ENCODE measurements at places on chromosomes 3 and 15.

DNA sequence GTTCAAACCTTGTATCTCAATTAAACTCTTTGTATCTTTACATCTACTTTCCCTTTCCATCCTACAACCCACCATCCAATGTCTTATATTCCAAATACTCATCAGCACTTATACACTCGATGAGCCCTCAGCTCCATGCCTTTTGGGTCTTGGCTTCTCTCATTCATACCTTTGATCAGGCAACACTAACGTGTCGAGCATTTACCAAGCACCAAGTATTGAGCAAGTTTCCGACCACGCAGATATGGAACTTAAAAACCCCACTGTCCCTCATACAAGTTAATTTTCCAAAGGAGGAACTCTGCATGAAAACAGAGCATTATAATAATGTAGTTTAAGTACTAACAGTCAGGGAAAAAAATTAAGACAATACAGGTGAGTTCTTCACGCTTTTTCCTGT is 102.8 kb downstream of the IL1RAP start:
- no peak for DNase-seq

DNA sequence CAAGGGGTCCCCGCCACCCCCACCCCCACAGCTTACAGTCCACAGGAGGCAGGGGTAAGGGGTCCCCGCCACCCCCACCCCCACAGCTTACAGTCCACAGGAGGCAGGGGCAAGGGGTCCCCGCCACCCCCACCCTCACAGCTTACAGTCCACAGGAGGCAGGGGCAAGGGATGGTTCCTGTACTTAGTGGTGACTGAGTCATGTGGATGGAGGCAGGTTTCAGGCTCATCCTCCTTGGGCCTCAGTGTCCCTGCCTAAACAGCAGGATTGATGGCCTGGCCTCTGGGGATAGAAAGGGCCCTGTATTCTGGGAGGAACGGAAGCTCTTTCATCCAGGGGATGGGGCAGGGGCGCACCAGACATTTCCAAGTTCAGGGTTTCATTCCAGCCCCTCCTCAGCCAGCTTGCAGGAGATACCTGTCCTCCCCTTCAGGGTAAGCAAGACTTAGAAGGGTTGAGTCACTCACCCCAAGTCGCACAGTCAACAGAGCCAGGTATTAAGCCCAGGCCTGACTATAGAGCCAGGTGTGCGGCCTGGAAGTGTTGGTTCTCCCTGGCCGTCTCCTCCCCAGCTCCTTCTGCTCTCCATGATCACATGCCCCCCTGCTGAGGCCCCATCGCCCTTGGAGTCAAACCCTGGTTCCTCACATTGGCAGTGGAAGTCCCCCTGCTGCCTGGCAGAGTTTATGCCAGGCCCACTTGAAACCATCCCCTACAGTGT is 12.5 kb downstream of the CSK start:
- DNase-seq: no peak

DNA sequence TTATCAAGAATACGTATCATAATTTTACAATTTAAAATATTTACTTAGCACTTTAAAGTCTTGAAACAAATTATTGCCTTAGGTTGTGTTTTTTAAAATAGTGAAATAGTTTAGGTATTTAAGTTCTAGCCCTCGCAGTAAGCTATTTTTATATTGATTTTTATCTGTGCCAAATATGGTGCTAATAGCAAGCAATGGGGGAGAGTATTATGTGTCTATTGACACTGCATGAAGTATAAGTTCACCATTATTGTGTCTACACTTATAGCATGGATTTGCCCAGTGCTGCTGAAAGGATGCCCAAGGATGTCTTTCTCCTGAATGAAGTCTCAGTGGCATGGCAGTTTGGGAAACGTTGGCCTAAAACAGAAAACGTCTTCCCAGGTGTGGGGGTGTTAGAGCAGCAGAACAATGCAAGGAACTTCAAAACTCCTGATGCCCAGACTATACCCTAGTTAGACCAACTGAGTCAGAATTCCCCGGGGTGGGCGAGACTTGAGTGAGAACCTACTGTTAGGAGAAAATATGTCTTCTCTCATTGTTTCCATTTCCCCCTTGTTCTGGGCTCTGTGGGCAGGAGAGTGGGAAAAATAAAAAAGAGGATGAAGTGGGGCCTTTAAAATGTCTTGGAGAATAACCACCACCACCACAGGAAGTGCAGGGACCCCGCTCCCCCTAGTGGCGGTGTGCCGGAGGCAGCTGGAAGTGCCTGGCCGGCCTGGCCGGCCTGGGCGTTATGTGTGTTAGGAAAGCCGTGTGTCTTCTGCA is 104.2 kb upstream of the SLC7A14 start:
- peak; percentile 36 for DNase-seq

DNA sequence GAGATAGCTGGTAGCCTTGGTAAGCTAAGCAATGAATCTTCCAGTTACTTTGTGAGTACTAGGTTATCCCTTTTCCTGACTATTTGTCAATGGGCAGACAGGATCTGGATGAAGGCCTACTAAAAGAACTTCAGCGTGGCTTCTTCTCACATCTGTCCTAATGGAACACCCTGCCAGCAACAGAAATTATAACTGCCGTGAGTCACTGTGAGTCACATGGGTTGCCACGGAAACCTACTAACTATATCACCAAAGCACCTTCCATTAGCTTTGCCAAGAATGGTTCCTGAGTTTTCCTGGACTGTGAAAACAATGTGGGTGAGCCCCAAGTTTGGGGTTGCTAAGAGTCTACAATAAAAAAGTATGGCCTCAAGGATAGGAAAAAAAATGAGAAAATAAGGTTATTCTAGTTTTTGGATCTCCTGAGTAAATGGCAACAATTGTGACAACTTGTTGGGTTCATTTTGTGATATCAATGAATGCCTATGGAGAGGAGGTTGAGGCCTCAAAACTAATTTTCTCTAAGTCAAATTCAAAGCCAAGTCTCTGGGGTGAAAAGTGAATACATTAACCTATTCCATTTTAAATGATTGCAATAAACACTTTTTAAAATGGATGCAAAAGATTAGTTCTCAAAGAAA is 195.1 kb upstream of the ICE2 start:
- peak; percentile 62 for DNase-seq

- no peak for DNase-seq
Observed at GRCh38 chr3:72473156-72473555, 375.1 kb downstream of the SHQ1 start.

DNA sequence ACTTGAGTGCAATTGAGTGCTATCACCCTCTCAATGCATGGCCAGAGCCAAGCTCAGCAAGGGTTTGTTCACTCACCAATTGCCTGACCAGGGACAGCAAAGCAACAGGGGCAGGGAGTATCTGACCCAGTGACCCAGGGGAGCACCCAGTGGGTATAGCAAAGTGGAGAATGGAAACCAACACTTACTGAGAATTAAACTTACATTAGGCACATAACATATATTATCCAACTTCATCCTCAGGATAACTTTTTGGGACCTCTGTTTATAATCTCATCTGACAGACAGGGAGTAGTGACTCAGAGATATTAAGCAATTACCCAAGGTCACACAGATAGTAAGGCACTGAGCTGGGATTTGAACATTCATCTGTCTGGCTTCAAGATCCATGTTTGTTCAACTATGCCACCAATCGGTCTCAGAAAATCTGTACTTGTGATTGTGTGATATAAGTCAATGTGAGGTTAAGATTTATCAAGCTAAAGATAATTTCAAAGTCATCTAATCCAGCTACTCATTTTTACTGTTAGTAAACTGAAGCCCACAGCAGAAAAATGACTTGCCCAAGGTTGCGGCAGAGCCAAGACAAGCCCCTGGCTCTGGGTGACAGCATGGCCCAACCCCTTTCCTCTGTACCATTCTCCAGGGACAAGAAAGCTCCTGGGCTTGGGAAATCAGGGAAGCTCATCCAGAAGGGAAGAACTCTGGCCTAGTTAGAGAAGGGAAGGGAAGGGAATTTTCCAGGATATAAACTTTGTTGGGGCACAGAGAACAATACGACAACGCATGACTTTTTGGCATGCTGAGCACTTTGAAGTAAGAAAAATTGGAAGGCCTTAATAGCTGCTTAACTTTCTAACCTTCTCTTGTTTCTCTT is 138.0 kb upstream of the SMAD3 start:
- no peak for DNase-seq

DNA sequence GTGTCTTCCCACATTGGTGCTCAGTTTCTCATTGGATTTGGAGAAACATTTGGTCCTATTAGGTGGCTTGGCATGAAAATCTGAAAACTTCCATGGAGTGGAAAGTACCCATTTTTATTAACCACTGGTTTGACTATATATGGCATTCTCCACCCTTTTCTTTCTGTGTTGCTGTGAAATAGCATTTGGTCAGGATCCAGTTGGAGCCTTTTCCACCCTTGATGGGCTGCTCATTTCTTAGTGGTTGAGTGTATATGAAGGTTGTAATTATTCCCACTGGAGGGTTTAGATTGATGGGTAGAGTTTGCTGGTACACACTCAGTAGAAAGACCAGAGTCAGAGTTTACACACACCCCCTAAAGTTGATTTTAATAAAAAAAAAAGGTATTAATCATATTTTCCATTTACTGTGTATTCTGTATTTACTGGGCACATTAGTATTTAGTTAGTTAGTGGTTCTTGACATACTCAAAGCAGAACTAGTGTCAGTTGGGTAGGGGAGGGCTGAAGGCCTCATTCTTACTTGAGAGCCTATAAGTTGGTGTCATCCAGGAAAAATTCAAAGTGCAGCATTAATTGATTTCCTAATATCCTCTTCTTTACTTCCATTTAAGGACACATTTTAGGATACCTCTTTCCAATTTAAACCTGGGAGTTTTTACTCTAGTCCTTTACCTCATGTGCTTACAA is 69.5 kb downstream of the FLNB start:
- DNase-seq: no peak

DNA sequence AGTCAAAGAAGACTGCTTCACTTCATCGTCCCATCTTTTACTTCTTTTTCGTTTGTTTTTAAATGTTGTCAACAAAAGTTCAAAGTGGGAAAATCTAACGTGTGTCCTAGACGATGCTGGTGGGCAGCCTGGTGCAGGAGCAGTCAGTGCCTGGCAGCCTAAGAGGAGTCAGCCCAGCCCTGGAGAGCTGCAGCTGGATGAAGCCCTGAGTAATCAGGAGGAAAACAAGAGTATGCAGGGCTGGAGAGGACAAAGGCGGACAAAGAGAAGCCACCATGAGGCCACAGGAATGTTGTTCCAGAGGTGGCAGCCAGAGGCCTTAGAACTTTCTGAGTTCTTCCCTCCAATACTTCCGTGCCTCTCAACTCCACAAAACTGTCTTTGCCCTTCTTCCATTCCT is 5.7 kb downstream of the ADAMTS17 start:
- no peak for DNase-seq

DNA sequence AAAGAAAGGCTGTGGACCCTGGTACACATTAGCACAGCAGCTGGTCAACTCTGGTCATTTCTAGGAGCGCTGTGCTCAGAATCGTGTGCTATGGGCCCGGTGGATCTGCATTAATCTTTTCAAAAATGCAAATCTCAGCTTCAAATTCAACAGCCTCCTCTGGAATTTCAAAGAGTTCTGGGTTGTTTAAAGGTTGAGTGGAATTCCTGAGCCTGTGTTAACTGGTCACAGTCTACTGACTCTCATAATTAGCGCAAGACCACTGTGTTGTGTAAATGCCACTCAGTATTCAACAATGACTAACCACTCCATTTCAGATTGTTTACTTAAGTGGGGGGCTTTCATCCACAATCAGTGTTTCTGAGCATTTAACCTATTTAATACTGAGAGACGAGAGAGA is 2.7 kb upstream of the ARNT2 start:
- DNase-seq: no peak

DNA sequence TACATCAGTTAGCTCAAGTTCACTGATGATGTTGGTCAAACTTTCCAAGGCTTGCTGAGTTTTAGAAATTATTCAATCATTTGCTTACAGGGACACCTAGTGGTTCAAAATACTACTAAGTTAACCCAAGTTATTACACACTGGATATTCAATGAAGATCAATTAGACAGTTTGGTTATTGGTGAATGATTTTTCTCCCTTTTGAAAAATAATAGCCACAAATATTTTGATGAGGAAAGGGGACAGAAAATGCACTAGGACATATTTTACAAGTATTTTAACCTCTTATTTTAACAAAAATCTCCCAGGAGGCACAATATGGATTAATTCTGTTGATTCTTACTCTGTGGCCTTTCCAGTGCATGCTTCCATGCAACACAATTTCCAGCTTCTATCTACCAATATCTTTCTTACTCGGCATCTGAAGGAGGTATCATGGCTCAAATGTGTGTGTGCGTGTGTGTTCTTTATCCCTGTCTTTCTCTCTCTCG is 20.1 kb upstream of the GOLGA6L2 start:
- no peak for DNase-seq

- DNase-seq: no peak
Observed at GRCh38 chr15:93063262-93063671, 25.7 kb downstream of the RGMA start.

DNA sequence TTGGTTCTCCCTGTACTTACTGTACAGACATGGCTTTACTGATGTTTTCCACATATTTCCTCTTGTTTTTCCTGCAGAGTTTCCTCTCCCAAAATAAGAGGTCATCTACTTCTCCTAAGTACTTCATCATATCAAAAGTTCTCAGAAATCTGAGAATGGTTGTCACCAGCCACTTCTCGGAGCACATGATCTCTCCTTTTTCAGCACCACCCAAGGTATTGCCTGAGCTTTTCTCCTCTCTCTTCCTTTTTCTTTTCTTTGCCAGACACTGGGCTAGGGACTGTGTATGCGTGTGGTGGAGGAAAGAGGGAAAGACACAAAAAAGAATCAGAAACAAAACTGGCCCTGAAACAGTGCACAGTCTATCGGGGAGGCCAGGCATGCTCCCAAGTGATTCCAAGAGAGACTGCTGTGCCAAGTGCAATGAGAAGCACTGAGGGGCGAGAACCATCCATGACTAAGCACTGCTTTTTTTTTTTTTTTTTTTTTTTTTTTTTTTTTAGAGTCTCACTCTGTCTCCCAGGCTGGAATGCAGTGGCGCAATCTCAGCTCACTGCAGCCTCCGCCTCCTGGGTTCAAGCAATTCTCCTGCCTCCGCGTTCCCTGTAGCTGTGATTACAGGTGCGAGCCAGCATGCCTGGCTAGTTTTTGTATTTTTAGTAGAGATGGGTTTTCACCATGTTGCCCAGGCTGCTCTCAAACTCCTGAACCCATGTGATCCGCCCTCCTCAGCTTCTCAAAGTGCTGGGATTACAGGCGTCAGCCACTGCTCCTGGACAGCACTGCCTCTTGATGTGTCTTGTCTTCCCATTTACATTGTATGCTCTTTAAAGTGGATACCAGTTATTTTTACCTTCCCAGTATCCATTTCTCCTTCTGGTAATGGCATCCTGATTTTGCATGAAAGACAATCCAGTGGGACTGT is 194.0 kb upstream of the FEZF2 start:
- no peak for DNase-seq

- no peak for DNase-seq
Observed at GRCh38 chr3:69384326-69384725, 1.6 kb downstream of the FRMD4B start.

DNA sequence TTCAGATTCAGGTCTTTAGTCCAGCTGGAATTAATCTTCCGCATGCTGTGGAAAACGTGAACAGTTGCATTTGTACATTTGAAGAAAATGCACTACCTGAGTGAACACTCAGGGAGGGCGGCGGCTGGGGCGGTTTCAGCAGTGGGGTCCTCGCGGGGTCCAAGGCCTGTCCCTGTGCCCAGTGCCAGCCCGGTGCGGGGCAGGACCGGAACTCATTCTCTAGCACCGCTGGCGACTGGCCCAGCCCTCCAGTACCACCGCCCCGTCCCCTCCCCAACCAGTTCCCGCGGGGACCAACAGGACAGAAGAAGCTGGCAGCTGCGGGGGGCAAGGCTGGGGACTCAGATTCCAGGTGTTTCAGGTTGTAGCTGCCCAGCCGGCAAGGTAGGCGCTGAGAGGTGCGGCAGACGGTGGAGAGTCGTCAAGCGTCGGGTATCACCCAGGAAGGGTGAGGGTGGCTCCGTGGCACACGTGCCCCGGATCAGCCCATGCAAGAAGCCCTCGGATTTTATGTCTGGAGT is 72.2 kb upstream of the ARNT2 start:
- DNase-seq: no peak
